Activated T-cell treated with anti-CD3 and anti-CD28 coated beads, Interleukin-2, amount 50 U/mL, for 72 hours (primary cell): ENCODE measurements at places on chromosomes 6 and 20. TPM values are rescaled to one million over a fixed set of nuclear protein-coding genes. Genes with fewer than 3 reads are reported as not detected.

GRCh38 chr20:36310215-36310981, 4.3 kb downstream of the DLGAP4 start:
- DNase-seq: no peak

GRCh38 chr20:20414640-20415220, 46.8 kb downstream of the INSM1 start:
- DNase-seq: no peak

- DNase-seq: no peak
These were observed 40.7 kb downstream of the TP53INP2 start for GRCh38 chr20:34744847-34745246.

DNA sequence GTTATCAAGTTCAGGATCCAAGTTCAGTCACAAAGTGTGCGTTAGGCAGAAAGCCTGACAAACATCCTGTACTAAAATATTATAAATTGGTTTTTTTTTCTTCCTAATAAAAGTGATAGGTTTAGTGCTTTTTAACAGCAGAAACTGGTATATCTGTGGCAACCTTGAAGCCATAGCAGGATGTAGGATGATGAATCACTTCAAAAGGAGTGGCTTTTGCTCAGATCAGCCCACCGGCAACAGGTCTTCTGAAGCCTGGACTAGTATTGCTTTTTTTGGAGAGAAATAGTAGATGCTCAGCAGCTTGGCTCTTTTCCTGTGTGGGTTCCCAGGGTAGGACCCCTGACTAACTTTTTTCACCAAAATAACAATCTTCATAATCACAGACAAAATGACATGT, 190.8 kb downstream of the EPM2A start:
- DNase-seq: no peak

The ADTRP gene
- total RNA-seq: 71.6 TPM

The DUSP15 gene
- not detected for total RNA-seq

The CST2 gene
- not detected for total RNA-seq

DNA sequence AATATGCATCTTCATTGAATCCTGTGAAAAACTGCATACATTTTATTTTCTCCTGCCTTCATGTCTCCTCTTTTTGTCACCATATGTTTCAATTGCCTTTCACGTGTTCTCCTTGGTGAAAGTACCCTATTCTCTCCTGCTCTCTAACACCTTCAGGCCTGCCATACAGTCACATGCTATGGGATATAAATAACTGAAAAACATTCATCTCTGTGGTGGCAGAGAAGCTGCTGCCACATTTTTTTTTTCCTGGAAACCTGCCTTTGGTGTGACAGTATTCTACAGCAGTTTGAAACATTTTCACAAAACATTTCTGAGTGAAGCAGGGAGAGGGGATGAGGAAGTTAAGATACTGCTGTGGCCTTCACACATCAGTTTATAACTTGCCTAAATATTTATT, 44.8 kb upstream of the FBXL4 start:
- DNase-seq: no peak

The CFAP61 gene
- not detected for total RNA-seq

GRCh38 chr20:43193443-43193842, 3.7 kb upstream of the PTPRT start:
- DNase-seq: no peak

The BTN1A1 gene
- not detected for total RNA-seq

GRCh38 chr20:12891643-12892042, 117.1 kb upstream of the SPTLC3 start:
- no peak for DNase-seq

GRCh38 chr6:31582230-31582643, at the start of gene LTB:
Gene LTB, minus strand, starts transcription at chr6:31582424. Its CDS starts 7 bp downstream, at chr6:31582417.
- no peak for DNase-seq

The MYB gene
- 89.6 TPM for total RNA-seq

- DNase-seq: no peak
These were observed 2.9 kb downstream of the GSS start for GRCh38 chr20:34952671-34953070.

DNA sequence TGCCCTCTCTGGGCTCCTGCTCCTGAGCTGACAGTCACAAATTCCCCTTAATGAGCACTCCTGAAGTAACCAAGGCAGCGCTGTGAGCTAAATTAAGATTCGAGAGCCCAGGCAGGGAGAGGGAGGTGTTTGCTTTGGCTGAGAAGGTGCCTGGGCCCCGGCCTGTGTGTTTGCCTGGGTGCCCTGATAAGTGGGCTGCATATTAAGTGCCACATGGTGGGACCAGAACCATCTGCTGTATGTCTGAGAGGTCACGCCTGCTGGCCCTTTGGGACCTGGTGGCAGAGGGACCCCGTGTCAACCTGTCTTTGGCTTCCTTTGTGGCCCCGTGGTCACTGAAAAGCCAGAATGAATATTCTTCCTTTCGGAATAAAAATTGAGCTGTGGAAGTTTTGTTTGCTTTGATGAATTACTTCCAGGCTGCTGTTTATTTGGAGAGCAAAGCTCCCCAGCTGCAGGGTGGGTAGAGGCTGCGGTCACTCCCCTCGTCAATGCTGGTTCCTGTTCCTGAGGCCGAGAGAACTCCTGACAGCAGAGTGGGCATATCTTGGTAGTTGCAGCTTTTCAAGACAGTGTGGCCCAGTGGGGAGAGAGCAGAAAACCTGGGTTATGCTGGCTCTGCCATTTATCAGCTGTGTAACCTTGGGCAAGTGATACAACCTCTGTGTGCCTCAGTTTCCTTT, 17.5 kb upstream of the KCNK16 start:
- DNase-seq: no peak

GRCh38 chr20:18224968-18225568, 63.3 kb upstream of the ZNF133 start:
- DNase-seq: no peak

- no peak for DNase-seq
These were observed 1.8 kb upstream of the DNPH1 start for GRCh38 chr6:43231053-43231452.

- peak; percentile 88 for DNase-seq
These were observed 38.0 kb downstream of the PIM1 start for GRCh38 chr6:37207903-37208456.

GRCh38 chr6:162613310-162613709, 114.3 kb downstream of the PRKN start:
- DNase-seq: no peak

The BPI gene
- total RNA-seq: not detected

GRCh38 chr6:140609321-140609720, 1234.9 kb upstream of the CITED2 start:
- DNase-seq: no peak

DNA sequence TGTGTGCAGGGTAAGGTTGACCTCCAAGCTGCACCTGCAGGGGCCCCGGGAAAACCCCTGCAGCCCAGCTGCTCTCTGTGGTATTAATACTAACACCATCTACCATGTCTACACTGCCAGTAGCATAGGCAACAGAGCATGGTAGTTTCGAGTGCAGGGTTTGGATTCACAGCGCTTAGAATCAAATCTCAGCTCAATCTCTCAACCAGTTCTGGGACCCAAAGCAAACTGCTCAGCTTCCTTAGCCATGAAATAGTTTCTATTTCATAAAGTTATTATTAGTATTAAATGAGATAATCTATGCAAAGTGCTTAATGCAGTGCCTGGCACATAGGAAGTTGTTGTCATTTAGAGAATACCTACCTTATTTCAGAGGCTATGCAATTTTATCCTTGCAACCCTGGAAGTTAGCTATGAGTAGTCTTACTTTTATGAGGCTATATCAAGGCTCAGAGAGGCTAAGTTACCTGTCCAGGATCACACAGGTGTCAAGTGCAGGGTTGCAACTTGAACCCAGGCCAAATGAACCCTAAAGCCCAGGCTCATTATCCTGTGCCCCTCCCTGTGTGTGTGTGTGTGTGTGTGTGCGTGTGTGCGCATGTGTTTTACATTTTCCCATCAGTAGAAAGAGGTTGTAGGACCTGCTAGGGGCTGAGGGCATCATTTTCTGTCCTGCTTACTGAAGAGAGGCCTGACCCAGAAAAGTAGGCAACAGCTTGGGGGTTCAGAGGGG, 27.6 kb upstream of the MRPS18A start:
- no peak for DNase-seq

GRCh38 chr20:60469829-60470228, 511.6 kb downstream of the CDH26 start:
- no peak for DNase-seq

GRCh38 chr20:21090721-21091120, 15.4 kb downstream of the LINC00237 start:
- DNase-seq: no peak

DNA sequence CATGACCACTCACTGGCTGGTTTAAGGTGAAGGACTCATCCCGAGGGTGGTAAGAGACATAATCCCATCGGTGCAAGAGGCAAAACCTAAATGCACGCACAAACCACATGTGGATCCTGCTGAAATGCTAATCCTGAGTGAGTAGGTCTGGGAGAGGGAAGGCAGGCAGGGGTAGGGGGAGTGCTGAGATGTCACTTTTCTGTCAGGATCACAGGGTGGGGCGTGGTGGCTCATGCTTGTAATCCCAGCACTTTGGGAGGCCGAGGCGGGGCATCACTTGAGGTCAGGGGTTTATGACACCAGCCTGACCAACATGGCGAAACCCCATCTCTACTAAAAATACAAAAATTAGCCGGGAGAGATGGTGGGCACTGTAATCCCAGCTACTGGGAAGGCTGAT, 97.7 kb upstream of the SRSF6 start:
- no peak for DNase-seq

- DNase-seq: no peak
These were observed 9.1 kb upstream of the ZNF133 start for GRCh38 chr20:18279242-18279641.

GRCh38 chr6:34152042-34152524, 6.2 kb upstream of the GRM4 start:
- DNase-seq: no peak

GRCh38 chr6:113115196-113115595, 741.9 kb upstream of the MARCKS start:
- DNase-seq: no peak

GRCh38 chr6:49736017-49736508, 8.1 kb downstream of the CRISP3 start:
- DNase-seq: no peak

DNA sequence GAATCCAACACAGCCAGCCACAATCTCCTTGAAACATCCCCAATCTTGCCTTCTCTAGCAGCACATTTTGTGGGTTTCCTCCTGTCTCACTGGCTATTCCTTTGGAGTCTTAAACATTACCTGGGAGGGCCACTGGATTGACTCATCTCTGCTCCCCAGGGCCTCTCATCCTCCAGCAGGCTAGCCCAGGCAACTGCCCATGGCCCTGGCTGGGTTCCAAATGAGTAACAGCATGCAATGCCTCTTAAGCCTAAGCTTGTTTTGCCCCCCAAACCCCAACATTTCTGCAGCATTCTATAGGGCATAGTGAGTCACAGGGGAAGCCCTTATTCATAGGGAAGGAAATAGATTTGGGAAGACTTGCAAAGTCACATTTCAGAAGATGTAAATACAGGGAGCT, 204.9 kb downstream of the FOXA2 start:
- no peak for DNase-seq

The SPO11 gene
- not detected for total RNA-seq

DNA sequence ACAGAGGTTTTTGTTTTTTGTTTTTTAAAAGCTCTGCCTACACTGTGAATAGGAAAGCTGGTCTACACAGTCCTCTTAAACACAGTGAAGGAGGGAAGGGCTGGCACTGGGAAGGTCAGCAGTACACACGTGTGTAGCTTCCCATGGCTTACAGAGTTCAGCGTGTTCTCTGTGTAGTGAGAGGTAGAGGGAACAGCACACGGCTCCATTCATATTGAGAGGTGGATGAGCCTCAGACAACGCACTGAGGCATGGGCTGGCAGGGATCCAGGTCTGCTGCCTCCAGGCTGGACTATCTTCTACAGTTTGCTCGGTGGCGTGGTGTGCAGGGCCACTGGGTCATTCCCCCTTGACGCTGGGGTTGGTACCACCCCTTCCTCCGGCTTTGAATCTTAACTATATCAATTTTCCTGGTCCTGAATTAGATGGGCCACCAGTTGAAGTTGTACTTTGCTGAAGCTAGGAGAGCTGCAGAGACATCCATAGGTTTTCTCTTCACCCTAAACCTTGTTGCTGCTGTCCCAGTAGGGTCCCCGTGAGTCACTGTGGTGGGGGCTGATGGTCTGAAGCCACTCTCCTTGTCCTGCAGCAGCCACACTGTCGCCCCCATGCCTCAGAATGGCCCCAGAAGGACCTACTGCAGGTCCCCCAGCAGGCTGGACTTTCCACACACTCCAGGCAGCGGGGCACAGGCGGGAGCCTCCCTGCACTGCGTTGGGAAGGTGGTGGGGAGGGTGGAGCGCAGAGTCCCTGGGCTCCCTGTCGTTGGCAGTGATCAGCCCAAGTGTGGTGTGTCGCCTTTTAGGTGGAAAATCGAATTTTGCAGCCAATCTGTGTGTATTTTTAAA, 2.0 kb downstream of the ARFGAP1 start:
- DNase-seq: no peak

The SLC12A5 gene
- total RNA-seq: 3.2 TPM

- no peak for DNase-seq
These were observed 658.9 kb upstream of the NOX3 start for GRCh38 chr6:156114541-156114940.

The CDH4 gene
- 0.17 TPM for total RNA-seq

- no peak for DNase-seq
These were observed 246.0 kb upstream of the TENT5A start for GRCh38 chr6:81998432-81998831.

The DEFB127 gene
- total RNA-seq: not detected

GRCh38 chr20:18928626-18929025, 115.0 kb downstream of the SCP2D1 start:
- DNase-seq: no peak
